ENCODE measurements at places on chromosomes 16 and 17.

- no peak for DNase-seq
Measured at GRCh38 chr17:49342575-49342936, 19.5 kb downstream of the ZNF652 start.

DNA sequence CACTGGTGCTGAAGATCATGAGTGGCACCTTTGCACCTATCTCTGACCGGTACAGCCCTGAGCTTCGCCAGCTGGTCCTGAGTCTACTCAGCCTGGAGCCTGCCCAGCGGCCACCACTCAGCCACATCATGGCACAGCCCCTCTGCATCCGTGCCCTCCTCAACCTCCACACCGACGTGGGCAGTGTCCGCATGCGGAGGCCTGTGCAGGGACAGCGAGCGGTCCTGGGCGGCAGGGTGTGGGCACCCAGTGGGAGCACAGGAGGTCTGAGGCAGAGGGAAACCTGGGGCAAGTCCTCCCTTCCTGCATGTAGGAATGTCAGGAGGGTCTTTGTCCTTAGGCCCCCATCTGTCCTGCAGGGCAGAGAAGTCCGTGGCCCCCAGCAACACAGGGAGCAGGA lies 6.5 kb upstream of the TRAF4 start:
- no peak for DNase-seq

DNA sequence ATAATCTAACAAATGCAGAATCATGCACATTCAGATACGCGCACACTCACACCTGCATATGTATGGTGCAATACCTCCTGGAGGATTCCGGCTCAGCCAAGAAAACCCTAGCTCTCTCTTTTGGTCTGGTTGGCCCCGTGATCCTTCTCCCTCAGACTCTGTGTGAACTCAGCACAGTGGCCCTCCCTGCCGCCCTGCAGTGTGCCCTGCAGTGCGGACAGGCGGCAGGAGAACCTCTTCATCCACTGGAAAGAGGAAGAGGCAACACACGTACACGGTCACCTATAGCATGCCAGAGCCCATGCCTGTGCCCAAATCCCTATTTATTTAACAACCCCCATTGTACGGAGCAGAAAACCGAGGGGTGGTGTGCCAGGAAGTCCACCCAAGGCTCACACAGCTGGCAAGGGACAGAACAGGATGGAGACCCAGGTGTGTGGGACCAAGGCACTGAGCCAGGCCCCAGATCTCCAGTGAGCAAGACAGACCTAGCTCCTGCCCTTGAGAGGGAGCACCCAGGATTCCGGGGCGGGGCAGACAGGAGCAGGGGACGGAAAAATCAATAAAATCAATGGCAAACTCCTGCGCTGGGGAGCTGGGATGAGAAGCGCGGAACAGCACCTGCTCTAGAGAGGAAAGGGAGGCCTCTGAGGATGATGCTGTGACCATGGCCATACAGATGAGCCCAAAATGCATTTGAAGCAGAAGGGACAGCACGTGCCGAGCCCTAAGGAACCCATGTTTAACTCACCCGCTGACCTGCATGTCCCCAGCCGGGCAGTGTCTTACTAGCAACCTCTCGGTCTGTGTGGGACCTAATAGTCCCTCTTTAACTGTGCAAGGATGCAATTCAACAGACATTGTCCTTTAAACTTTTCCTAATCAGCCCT lies 54.7 kb upstream of the CIBAR2 start:
- DNase-seq, result no peak

GRCh38 chr17:6374761-6375312 lies 60.1 kb downstream of the AIPL1 start:
- DNase-seq, result peak; percentile 24

GRCh38 chr17:78748730-78749317 lies 33.2 kb downstream of the CYTH1 start:
- DNase-seq, result peak; percentile 90

DNA sequence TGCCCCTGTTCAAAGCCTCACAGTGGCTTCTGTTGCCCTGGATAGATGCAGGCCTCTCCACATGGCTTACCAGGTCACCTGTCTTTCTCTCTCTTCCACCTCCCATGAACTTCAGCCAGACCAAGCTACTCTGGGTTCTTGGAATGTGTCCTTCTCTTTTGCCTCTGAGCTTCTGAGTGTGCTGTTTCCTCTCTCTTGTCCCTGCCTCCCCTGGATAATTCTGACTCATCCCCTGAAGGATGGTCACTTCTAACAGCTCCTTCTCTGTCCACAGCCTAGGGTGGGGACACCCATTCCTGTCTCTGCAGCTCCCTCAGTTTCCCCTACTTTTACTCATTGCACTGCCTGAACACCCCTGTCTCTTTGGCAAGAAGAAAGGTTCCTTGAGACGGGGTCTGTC lies 2.9 kb downstream of the GUCY2D start:
- no peak for DNase-seq

- DNase-seq, result no peak
Measured at GRCh38 chr16:69095193-69095592, 10.3 kb upstream of the HAS3 start.

- no peak for DNase-seq
Measured at GRCh38 chr16:86353148-86353547, 157.2 kb upstream of the FOXF1 start.
